ENCODE measurements at places on chromosomes 16 and 17.
A peak's percentile ranks its signal among the peaks of the same experiment; 100 is the strongest.

DNA sequence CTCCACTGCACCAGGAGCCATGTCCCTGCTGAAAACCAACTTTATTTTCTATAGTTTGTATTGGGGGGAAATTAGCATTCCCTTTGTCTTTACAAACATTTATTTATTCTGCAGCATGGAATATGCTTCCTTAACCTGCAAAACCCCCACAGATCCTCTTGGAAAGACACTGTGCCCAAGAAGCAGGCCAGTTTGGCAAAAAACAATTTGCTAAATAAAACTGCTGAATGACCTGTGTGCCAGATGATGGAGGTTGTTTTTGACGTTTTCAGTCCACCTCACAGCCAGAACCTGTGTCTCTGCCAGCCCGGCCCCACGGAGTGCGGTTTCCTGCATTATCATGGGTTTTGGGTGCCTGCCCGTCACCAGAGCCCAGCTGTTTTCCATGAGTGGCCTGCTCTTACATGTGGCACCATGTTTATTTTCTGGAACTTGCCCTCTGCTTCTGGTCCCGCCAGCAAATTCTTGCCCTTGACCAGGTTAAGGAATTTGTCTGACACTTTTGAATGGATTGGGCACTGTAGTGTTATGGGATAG, 26.4 kb downstream of the ORC6 start:
- no peak for DNase-seq

DNA sequence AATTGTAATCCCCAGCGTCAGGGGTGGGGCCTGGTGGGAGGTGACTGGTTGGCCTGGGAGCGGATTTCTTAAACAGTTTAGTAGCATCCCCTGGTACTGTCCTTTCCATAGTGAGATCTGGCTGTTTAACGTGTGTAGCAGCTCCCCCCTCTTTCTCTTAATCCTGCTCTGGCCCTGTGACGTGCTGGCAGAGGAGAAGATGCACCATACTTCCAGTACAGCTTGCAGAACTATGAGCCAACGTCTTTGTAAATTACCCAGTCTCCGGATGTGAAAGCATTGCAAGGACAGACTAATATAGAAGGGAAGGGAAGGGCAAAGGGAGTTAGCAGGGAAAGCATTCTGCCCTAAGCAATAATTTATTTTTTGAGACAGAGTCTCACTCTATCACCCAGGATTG, 83.9 kb downstream of the RMI2 start:
- DNase-seq, result no peak

DNA sequence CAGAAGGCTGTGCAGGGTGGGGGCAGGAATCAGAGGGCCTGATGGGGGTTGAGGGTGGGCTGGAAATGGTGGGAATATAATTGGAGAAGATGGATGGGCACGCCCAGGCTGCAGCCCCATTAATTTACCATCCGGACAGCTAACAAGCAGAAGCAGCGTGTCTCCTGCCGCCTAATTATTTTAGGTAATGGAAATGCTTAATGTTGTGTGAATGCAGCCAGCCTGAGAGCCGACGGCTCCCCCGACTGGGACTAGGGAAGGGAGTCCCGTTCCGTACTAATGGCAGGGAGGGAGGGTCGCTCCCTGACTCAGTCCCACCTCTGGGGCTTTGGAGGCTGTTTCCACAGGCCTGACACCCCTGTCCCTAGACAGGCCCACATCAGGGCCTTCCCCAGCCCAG, 4.7 kb upstream of the OVCA2 start:
- no peak for DNase-seq

DNA sequence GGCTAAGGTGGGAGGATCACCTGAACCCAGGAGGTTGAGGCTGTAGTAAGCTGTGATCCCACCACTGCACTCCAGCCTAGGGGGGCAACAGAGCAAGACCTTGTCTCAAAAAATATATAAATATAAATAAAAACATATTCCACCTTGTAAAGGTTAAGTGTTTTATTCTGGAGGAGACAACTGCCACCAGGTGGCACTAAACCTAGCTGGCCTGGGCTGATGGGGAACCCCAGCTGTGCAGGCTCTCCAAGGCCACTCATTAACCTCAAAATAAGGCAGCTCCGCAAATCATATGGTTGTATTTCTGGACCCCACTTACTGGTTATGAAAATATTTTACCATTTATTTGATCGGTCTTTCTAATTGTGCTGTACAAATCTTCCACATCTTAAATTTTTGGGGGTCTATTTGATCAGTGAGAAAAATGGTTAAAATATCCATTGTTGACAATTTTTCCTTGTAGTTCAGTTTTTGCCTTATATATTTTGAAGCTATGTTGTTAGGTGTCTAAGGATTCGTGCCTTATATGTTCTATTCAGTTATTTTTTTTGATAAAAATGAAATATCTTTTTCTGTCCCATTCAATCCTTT, 8.5 kb upstream of the ICAM2 start:
- peak; percentile 63 for DNase-seq

DNA sequence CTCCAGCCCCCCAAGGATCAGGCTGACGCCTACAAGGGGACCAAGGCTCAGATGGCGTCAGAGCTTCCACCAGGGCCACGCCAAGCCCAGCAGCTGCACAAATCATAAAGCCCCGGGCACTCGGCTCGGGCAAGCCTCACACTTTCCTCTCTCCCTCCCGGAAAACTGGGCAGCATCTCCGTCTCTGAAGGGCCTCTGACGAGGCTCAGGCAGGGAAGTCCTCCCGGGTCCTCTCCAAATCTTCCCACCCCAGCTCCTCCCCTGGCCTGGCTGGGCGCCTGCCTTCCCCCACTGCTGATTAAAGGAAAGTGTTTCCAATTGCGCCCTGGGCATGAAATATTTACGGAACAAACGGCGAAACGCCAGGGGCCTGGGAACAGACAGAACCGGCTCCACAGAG, 38.5 kb downstream of the PIEZO1 start:
- no peak for DNase-seq

GRCh38 chr17:74196541-74197317, 6.7 kb upstream of the RPL38 start:
- DNase-seq, result no peak

Measured in kidney (tissue), 22 donors.